ENCODE measurements at places on chromosomes 13 and 19. TPM values are rescaled to one million over a fixed set of nuclear protein-coding genes. Genes with fewer than 3 reads are reported as not detected.
A peak's percentile ranks its signal among the peaks of the same experiment; 100 is the strongest.

PEG3 gene
- total RNA-seq, result 0.53 TPM

PSG1 gene
- not detected for total RNA-seq

TBCB gene
- 132 TPM for total RNA-seq

ZNF492 gene
- total RNA-seq, result 0.13 TPM

DNA sequence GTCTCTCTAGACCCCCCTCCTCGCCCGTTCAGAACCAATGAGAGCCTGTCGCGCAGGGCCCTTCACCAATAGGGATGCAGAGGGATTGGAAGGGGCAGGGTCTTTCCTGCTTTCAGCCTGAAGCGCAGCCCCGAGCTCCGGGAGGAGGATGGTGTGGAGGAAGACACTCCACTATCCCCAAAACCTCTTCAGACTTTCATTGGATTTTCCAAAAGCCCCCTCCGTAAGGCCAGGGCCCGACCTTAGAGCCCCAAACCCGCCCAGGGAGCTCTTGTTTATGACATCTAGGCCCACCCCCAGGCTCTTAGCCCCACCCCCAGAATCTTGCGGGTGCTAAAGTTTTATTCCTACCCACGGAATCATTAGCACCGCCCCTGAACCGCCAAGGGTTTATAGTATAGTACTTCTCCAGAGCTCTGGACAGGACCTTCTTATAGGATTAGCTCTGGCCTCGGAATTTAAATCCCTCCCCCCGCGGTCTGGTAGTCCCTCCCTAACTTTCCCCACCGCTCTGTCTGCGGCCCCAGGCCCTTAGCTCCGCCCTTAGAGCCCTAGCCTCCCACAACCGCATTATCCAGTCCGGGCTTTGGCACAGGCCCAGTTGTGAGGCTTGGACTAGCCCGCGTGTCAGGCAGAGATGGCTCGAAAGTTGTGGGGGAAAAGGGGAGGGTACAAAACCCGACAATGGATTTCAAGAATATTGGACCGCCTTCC, 6.6 kb upstream of the EML2 start:
- DNase-seq, result peak; percentile 65

DNA sequence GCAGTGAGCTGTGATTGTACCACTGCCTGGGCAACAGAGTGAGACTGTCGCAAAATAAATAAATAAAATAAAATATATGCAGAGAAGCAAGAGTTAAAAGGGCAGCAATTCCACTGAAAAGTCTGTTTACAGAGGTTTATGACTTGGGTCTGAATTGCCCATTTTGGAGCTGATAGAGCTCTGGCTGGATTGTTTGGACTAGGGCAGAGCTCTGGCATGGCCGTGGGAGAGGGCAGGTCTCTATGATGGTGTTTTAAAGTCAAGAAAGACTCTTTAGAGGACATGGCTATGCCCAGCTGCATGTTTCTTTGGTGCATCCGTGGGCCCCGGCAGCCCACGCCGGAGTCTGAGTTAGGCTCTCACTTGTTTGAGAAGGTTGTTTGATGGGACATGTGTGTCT, 64.6 kb upstream of the C1QTNF9 start:
- DNase-seq, result no peak

- DNase-seq, result no peak
Measured at GRCh38 chr13:83311886-83312577, 570.2 kb downstream of the SLITRK1 start.

GRCh38 chr19:41904118-41904870, 21.3 kb downstream of the ARHGEF1 start:
- peak; percentile 63 for DNase-seq
